Activated CD4-positive, alpha-beta memory T cell treated with anti-CD3 and anti-CD28 coated beads, Interleukin-2, amount 10 ng/mL, durations not matched to agents 7 days and 5 days (primary cell): ENCODE measurements at places on chromosomes 2 and 18.

- H3K4me3 ChIP-seq = no peak overlapping the region
- H3K27me3 ChIP-seq = no peaks in the 10 kb centered on the region
- DNase-seq = no peak
- no peak overlapping the region for H3K27ac ChIP-seq
Measured at GRCh38 chr2:236938126-236938525, 147.6 kb upstream of the COPS8 start.

- H3K27ac ChIP-seq = peak overlapping the region; percentile 2
- DNase-seq = peak; percentile 35
- peaks cover 6% of the 10 kb centered on the region for H3K27me3 ChIP-seq
- peak overlapping the region; percentile 12 for H3K4me3 ChIP-seq
- no peaks in the 10 kb centered on the region for H3K36me3 ChIP-seq
Measured at GRCh38 chr2:96924775-96925747, 55.2 kb upstream of the SEMA4C start.

DNA sequence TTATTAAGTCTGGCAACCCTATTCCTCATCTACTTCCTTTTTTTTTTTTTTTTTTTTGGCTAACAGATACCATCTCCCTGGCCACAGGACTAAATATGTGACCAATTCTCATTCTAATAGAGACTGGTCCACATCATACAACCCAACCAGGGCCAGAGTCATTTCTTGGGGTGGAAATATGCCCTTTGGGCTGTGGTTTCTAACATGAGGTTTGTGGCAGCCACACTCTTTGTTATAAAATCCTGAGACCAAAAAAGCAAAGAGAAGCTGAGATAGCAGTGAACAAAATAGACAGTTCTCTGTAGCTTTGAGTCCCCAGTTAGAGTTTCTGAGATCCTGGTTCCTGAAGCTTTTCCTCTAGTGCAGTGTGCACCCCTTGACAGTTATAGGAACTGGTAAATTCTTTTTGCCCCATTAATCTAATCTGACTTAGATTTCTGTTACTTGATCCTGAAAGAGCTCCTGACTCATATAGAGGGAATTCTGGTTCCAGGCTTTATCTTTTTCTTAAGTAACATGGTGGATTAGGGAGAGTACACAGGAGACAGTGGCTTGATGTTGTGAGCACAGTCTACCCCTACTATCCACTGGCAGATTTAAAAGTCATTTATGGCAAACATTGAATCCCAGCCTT is 86.8 kb downstream of the MAIP1 start:
- H3K27ac ChIP-seq = no peak overlapping the region
- DNase-seq = no peak
- H3K4me1 ChIP-seq = no peaks in the 10 kb centered on the region
- H3K4me3 ChIP-seq = no peak overlapping the region

GRCh38 chr18:59996370-59996966 is 96.7 kb downstream of the PMAIP1 start:
- H3K4me3 ChIP-seq = no peak overlapping the region
- H3K4me1 ChIP-seq = no peaks in the 10 kb centered on the region
- DNase-seq = no peak
- H3K27ac ChIP-seq = no peak overlapping the region

DNA sequence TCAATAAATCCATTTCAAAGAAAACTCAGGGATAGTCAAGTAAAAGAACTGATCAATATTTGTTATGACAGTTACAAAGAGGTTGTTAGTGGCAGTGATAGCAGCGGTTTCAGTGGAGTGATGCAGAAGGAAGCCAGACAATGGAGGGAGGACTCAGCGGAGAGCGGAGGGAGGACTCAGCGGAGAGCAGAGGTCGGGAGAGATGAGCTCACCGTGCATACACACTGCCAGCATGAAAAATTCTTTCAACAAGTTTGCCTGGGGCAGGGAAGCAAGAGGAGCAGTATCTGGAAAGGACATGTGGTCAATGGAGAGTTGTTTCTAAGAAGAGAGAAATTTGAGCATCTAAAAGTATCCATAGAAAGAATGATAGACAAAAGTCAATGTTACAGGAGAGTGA is 60.9 kb upstream of the BCL11A start:
- H3K27me3 ChIP-seq = peaks cover 8% of the 10 kb centered on the region
- no peaks in the 10 kb centered on the region for H3K4me1 ChIP-seq
- DNase-seq = no peak
- H3K36me3 ChIP-seq = no peaks in the 10 kb centered on the region

DNA sequence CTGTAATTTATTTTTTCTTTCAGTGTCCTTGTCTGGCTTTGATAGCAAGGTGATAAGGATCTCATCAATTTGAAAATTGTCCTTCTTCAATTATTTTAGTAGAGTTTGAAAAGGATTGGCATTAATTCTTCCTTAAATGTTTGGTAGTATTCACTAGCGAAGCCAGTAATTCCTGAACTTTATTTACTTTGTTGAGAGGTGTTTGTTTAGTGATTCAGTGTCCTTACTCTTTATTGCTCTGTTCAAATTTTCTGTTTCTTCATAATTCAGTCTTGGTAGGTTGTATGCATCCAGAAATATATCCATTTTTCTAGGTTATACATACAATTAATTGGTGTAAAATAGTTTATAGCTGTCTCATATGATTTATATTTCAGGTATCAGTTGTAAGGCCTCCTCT is 676.7 kb upstream of the POU3F3 start:
- no peak overlapping the region for H3K4me3 ChIP-seq
- no peak overlapping the region for H3K27ac ChIP-seq
- no peaks in the 10 kb centered on the region for H3K4me1 ChIP-seq

GRCh38 chr2:8407332-8407731 is 274.5 kb upstream of the ID2 start:
- peaks cover 3% of the 10 kb centered on the region for H3K36me3 ChIP-seq
- no peak overlapping the region for H3K27ac ChIP-seq
- no peak overlapping the region for H3K4me3 ChIP-seq

GRCh38 chr2:226300196-226300886 is 499.3 kb downstream of the IRS1 start:
- no peak overlapping the region for H3K27ac ChIP-seq
- no peaks in the 10 kb centered on the region for H3K4me1 ChIP-seq
- H3K36me3 ChIP-seq = no peaks in the 10 kb centered on the region
- DNase-seq = no peak
- H3K4me3 ChIP-seq = no peak overlapping the region

DNA sequence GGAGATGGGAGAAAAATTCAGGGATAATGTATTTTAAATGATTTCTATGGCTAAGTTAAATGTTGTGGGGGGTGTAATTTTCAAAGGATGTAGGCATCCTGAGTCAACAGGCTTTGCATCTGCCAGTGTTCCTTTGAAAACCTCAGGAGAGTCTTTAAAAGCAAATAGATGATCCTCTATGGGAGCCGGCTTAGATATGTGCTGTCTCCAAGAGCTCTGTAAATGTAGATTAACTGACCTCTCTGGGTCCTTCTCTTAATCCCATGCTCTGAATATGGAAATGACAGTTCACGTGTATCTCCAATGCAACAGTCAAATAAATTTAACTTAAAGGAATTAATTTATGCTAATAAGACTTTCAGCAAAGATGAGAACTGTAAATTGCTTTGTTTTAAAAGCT is 292.7 kb downstream of the ERBB4 start:
- no peaks in the 10 kb centered on the region for H3K27me3 ChIP-seq
- no peak for DNase-seq
- no peak overlapping the region for H3K27ac ChIP-seq

GRCh38 chr2:205660521-205661124 is 21.7 kb upstream of the NRP2 start:
- H3K27me3 ChIP-seq = no peaks in the 10 kb centered on the region
- no peak overlapping the region for H3K4me3 ChIP-seq
- no peak overlapping the region for H3K27ac ChIP-seq
- peak; percentile 51 for DNase-seq
- H3K36me3 ChIP-seq = no peaks in the 10 kb centered on the region

DNA sequence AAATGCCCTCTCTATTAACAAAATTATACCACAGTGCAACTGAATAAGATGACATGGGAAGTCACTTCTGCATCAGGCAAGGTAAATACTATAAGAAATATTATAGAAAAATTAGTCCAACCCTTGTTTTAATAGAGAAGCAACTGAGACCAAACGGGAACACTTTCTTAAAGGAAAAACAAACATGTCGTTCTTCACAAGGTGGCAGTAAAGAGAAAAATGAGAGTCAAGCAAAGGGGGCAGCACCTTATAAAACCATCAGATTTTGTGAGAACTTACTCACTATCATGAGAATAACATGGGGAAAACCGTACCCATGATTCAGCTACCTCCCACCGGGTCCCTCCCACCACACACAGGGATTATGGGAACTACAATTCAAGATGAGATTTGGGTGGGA is 481.7 kb upstream of the CRIM1 start:
- no peak overlapping the region for H3K4me3 ChIP-seq
- peaks cover 3% of the 10 kb centered on the region for H3K27me3 ChIP-seq
- H3K27ac ChIP-seq = no peak overlapping the region
- no peaks in the 10 kb centered on the region for H3K36me3 ChIP-seq

- H3K36me3 ChIP-seq = no peaks in the 10 kb centered on the region
- no peaks in the 10 kb centered on the region for H3K27me3 ChIP-seq
- no peak for DNase-seq
- no peaks in the 10 kb centered on the region for H3K4me1 ChIP-seq
- H3K27ac ChIP-seq = no peak overlapping the region
Measured at GRCh38 chr2:10527585-10527984, 79.5 kb upstream of the ODC1 start.

GRCh38 chr2:37344453-37345361 is at the start of gene QPCT:
Gene QPCT (plus strand): TSS chr2:37344630. CDS start chr2:37344732, 102 bp downstream.
- no peaks in the 10 kb centered on the region for H3K36me3 ChIP-seq
- DNase-seq = peak; percentile 58
- no peak within 1 kb of the TSS for H3K27ac ChIP-seq
- H3K4me3 ChIP-seq = peak within 1 kb of the TSS; percentile 70

- no peaks in the 10 kb centered on the region for H3K27me3 ChIP-seq
- H3K36me3 ChIP-seq = peaks cover 62% of the 10 kb centered on the region
- H3K4me3 ChIP-seq = no peak overlapping the region
- H3K4me1 ChIP-seq = no peaks in the 10 kb centered on the region
- no peak overlapping the region for H3K27ac ChIP-seq
- DNase-seq = no peak
Measured at GRCh38 chr2:224780106-224780505, 63.9 kb upstream of the CCDC195 start.

DNA sequence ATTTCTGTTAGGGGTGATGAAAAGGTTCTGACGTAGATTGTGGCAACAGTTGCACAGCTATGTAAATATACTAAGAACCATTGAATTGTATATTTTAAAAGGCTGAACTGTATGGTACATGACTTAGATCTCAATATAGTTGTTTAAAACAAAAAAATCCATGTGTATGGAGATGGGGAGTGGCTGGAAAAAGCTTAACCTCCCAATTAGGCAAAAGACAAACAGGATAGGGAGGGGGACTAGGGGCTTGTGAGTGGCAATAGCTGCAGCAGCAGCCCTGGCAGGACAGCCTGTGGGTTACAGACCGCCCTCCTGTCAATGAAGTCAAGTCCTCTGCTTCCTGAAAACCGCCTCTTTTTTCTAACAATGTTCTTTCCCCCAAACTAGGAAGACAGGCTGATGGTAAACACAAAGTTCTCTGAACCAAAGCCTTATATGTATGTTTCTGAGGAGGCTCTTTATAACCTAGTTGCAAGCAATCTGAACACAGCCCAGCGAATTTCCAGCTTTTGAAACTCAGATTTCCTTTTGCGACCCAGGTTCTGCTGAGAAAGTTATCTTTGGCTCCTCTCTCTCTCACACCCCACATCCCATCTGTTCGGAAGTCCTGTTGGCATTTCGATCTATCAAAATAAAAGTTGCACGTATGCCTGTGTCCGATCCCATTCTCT is 10.3 kb downstream of the ATP8B1 start:
- H3K27ac ChIP-seq = no peak overlapping the region
- no peak for DNase-seq
- H3K27me3 ChIP-seq = peaks cover 8% of the 10 kb centered on the region
- no peaks in the 10 kb centered on the region for H3K4me1 ChIP-seq
- no peaks in the 10 kb centered on the region for H3K36me3 ChIP-seq

DNA sequence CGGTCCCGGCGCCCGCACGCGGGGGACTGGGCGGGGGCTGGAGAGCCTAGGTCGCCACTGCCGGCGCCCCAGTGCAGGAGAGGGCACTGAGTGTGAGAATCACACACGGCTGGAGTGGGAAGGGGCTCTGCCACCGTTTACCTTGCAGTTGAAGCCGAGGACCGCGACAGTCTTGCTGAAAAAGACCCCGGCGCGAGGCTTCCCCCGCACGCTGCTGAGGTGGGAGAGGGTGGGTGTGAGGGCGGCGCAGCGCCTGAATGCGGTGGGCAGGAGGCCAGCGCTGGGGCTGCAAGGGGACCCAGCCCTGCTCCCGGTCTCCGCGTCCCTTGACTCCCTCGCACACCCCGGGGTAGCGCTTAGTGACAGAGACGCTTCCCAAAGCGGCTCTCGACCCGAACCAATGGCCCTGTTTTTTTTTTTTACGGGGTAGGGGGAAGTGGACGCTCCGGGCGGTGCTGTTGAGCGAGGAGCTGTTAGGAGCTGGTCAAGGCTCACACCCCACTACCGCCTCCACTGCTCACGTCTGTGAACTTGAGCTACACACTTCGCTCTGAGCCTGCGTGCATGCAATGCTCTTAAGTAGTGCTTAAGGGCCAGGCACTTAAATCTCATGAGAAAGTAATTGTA is 794 bp downstream of the NOTO start:
- H3K36me3 ChIP-seq = no peaks in the 10 kb centered on the region
- no peak for DNase-seq
- H3K4me3 ChIP-seq = no peak overlapping the region
- peaks cover 51% of the 10 kb centered on the region for H3K27me3 ChIP-seq
- H3K27ac ChIP-seq = no peak overlapping the region

- no peak for DNase-seq
- H3K27ac ChIP-seq = no peak overlapping the region
- no peak overlapping the region for H3K4me3 ChIP-seq
Measured at GRCh38 chr2:144666032-144666431, 146.1 kb upstream of the ZEB2 start.

DNA sequence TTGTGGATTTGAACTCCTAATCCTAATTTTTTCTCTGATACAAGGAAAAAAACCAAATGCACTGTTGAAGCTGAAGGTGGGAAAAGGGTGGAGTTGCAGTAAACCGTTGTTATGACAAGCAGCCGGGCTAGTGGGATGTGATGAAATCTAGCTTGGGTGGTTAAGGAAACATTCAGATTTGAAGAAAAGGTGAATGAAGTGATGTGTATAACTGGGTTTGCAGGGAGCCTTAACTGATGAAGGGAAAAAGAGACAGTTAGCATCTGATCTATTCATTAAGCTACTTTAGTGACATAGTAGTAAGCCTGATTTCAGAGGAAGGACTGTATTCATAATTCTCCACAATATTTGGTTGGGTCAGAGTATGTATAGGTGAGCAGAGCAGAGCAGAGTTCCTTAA is 3.5 kb downstream of the EML6 start:
- no peak overlapping the region for H3K27ac ChIP-seq
- peaks cover 39% of the 10 kb centered on the region for H3K27me3 ChIP-seq

GRCh38 chr2:145060876-145061275 is 541.0 kb upstream of the ZEB2 start:
- no peaks in the 10 kb centered on the region for H3K36me3 ChIP-seq
- no peak overlapping the region for H3K27ac ChIP-seq
- H3K4me1 ChIP-seq = no peaks in the 10 kb centered on the region
- H3K27me3 ChIP-seq = no peaks in the 10 kb centered on the region
- DNase-seq = no peak

- H3K36me3 ChIP-seq = peaks cover 34% of the 10 kb centered on the region
- DNase-seq = no peak
- no peaks in the 10 kb centered on the region for H3K27me3 ChIP-seq
- H3K4me3 ChIP-seq = no peak overlapping the region
Measured at GRCh38 chr2:239192975-239193374, 207.8 kb downstream of the HDAC4 start.
